Right lobe of liver (tissue), 6 donors: ENCODE measurements at places on chromosomes 3 and 15.

DNA sequence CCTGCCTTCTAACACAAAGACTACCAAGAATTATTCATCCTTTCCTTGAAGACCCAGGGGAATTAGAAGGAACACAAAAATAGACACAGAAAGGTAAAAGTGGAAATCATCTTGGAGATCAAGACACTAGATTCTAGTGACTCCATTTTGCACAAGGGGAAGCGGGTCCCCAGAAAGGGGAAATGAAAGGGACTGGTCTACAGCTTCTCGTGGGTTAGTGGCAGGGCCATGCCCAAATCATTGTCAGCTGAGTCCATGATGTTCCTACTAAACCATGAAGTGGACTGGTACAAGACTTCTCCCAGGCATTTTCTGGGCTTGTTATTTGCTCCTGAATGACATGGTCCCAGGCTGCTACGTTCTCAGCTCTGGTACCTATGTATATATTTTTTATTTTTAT lies 230.7 kb upstream of the TPRG1 start:
- no peak for DNase-seq

DNA sequence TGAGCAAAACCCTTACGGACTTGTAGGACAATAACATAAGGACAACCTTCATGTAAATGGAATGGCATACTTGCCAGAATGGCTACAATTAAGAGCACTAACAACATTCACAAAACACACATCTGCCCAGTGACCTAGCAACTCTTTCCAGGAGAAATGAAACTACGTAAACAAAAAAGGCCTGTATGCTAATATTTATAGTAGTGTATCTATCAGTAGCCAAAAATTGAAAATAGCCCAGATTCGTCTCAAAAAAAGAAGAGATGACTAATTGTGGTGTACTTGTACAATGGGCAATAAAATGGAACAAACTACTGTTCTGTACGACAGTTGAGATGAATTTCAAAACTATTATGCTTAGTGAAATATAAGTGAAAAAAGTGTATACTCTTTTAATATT lies 38.4 kb downstream of the CMC1 start:
- no peak for DNase-seq

DNA sequence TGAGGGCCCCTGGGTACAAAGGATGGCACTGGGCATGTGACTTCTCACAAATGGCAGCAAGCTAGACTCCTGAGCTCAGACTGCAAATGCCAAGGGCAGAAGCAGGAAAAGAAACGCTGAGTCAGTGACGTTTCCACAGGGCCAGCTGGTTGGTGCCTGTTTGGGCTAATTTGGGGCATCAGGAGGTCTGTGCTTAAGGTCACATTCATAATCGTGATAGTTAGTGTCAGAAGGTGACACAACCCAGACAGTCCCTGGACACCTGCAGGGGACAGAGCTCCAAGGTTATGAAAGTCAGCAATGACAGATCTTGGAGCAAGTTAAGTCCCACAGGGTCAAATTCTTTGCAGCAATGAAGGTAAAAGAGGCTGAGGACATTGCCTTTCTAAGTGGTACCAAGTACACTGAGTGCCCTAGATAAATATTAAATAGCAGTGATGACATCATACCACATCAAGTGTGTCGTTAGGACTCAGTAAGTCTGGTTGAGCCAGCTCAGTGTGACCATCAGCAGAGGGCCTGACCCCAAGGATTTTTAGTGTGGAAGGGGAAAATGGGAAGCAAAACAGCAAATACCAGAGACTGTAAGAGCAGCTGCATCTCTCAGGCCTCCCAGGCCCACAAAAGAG lies 556.9 kb upstream of the CFAP20DC start:
- no peak for DNase-seq

- no peak for DNase-seq
These were observed 59.6 kb upstream of the PPARG start for GRCh38 chr3:12229146-12229851.

- no peak for DNase-seq
These were observed 14.9 kb downstream of the PLA2G4D start for GRCh38 chr15:42079401-42079908.
